NCI-H1694 treated with DMSO at 0.1 percent for 48 hours (cell line): ENCODE measurements at places on chromosomes 11 and 22.
A peak's percentile ranks its signal among the peaks of the same experiment; 100 is the strongest.

DNA sequence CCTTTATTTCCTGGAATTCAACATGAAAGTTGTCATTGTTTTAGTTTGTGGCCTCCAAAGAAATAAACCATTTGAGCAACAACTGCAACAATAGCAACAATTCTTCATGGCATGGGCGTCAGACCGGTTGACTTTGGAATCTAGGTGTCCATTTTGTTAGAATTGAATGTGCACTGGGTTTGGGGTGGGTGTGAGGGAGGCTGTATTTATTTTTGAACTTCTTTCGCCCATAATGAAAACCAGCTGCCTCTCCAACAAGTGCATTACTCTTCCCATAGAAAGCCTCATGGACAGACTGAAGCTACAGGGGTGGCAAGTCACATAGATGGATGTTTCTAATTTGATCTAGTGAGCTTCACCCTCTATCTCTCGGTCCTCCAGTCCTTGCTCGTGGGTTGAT lies 85.4 kb downstream of the ADAMTS15 start:
- DNase-seq = no peak

DNA sequence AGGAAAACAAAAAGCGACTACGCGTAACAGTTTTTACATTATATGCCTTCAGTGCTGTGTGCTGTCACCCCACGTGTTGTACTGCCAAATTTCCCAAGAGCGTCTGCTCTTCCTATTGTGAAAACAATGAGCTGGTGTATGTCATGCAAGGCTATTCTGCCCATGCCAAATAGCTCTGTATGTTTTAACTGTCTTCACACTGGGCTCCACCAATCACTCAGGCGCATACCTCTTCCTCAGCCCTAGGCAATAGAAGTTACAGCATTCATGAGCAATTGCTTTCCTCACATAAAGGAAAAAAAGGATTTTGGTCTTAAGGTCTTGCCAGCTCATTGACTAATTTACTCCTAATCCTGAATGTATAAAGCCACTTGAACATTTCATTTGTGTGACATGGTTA lies 606.8 kb downstream of the NTM start:
- no peak for DNase-seq

DNA sequence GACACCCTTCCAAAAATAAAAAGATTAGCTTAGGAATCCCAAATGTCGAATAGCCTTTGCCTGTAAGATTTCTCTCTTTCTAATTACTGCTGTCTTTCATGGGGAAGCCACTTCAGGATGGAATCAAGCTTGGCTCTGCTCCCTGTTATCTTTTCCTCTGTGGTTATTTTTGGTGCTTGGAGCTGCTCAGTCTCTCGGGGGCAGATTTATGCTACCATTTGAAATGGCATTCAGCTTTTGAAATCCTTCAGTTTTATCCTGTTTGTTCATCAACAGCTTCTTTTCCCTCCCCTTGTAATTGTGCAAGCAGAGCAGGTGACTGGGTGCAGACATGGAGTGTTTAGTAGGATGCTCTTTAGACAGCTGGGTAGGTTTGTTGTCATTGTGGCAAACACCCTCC lies 111.0 kb downstream of the DBX1 start:
- DNase-seq = no peak

- DNase-seq = no peak
These were observed at the start of gene TIMP3 for GRCh38 chr22:32801537-32802236. TSS of gene TIMP3 (plus strand) at chr22:32801705. CDS start at chr22:32802002, 297 bp downstream.

DNA sequence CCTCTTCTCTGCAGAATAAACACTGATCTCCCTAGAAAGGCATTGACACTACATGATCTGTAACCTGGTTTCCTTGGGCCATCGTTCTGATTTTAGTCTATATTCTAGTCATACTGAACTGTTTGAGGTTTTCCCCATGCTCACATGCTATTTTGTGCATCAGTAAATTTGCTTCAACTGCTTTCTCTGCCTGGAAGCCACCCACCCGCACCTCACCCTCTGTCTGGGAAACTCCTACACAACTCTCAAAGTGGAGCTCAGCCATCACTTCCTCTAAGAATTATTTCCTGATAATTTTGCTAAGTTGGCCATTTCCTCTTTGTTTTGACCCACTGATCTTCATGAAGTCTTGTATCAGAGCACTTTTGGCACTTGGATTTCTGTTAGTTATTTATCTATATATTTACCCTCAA lies 36.1 kb downstream of the MMP20 start:
- no peak for DNase-seq

- peak; percentile 17 for DNase-seq
These were observed 17.9 kb downstream of the CLNS1A start for GRCh38 chr11:77619576-77620198.

DNA sequence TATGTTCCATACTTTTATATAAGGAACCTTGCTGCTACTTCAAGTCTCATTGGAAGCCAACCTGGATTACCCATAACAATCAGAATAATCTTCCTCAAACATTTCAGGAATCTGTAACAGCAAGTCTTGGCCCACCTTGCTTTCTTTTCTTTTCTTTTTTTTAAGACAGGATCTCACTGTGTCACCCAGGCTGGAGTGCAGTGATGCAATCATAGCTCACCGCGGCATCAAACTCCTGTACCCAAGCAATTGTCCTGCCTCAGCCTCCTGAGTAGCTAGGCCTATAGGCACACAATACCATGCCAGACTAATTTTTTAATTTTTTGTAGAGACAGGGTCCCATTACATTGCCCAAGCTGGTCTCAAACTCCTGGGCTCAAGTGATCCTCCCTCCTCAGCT lies 29.3 kb upstream of the PRDM10 start:
- no peak for DNase-seq

- DNase-seq = no peak
These were observed 1005.8 kb upstream of the CCDC90B start for GRCh38 chr11:84292006-84292405.

- DNase-seq = no peak
These were observed 9.8 kb downstream of the RELT start for GRCh38 chr11:73386016-73386415.

DNA sequence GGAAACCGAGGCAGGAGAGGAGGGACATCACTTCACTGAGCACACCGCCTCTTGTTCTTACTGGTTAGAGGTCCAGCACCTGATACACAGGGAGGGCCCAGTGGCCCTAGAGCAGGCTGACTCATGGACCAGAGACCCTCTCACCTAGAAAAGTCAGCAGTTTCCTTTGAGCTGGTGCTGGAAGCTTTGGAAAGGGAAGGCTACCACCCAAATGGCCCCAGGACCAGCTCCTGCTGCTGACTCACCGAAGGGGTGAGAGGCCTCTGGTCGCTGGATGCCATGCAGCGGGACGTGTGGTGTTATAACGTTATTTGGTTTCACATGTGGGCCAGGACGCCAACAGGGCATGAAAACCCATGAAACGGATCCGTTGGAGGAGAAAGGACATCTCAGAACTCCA lies 3.8 kb downstream of the NADSYN1 start:
- no peak for DNase-seq

- no peak for DNase-seq
These were observed 13.5 kb downstream of the EIF3L start for GRCh38 chr22:37862570-37863325.

GRCh38 chr22:29706486-29706885 lies 13.3 kb upstream of the CABP7 start:
- DNase-seq = peak; percentile 34

DNA sequence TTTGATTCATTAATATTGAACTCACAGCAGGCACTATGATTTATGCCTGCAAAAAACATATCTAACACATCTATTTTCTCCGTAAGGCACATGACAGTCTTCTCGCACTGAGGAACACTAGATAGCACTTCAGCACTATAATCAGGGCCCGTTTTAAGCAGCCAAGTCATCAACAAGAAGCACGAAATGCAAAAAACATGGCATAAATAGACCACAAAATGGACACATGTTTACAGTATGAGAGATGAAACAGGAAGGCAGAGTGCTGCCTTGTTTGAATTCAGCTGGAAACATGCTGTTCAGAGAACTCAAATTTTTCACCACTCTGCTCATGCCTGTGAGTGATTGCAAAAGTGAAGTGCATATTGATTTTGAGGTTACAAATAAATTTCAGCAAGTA lies 205.8 kb upstream of the PDGFD start:
- DNase-seq = no peak

GRCh38 chr11:3679077-3679476 lies 7.9 kb upstream of the CHRNA10 start:
- no peak for DNase-seq

- no peak for DNase-seq
These were observed 2.6 kb upstream of the GNAZ start for GRCh38 chr22:23067691-23068090.

DNA sequence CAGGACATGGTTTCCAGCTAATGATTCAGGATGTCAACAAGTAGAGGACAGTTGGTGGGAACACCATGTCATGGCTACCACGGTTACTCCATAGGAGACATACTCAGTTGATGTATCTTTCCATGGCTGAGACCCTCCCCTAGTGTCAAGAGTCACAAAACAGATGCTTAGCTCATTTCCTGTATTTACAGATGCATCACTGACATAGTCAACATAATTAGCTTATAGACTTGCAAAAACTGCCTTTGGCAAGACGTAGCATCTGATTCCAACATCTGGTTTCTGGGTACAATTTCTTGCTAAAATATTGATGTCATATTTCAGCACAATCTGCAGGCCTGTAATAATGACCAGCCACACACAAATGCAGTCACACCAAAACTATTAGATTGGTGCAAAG lies 550.3 kb downstream of the FAM181B start:
- DNase-seq = no peak

DNA sequence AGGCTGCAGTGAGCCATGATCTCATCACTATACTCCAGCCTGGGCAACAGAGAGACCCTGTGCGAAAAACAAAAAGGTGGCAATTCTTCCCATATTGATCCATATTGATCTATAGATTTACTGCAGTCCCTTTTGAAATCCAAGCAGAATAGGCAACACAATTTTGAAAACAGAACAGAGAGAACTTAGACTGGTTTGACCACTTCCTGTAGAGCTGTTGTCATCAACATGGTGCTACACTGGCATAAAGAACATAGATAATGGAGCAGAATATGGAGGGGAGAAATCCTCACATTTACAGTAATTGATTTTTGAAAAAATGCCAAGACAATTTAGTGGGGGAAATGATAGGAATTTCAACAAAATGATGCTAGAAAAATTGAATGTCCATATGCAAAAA lies 34.1 kb downstream of the GRK3 start:
- DNase-seq = no peak

DNA sequence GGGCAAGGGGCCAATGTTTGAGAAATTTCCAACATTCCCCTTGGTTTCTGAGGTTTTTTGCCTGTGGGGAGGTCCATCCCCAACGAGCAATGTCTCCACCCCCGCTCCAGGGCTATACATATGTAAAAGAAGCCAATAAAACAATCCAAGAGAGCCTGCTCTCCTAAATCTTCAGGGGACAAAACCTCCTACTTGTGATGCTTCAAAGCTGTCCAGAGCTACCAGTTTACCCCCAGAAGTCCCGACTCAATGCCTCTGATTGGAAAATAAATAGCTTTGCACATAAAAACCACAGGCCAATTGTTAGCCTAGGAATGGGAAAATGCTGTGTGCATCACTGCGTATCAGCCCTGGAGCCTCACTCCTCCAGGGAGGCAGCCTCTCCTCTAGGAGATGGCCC lies 66.0 kb upstream of the PAX6 start:
- no peak for DNase-seq

DNA sequence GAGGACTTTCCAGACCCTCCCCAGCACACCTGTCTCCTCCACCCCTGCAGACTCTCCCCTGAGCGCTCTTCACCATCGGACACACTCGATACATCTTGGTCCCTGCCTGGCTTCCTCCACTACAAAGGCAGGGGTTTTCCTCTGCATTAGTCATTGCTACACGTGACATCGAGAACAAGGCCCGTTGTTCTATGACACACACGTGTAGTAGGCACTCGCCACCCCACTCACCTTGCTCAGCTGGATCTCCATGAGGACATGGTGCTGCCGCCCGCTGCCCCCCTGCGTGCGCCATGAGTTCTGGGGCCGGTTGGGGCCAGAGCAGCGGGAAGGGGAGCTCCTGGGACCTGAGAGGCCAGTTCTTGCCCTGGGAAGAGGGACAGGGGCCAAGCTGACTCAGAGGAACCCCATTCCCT lies 16.7 kb downstream of the ATG2A start:
- DNase-seq = no peak

- no peak for DNase-seq
These were observed 4.5 kb upstream of the MUC5B start for GRCh38 chr11:1218256-1218787.

- DNase-seq = no peak
These were observed 44.5 kb downstream of the SLCO2B1 start for GRCh38 chr11:75195167-75195962.

- DNase-seq = no peak
These were observed 51.4 kb upstream of the DDI1 start for GRCh38 chr11:103985041-103985440.

GRCh38 chr11:62732830-62733229 lies 4.5 kb downstream of the TTC9C start:
- DNase-seq = no peak

DNA sequence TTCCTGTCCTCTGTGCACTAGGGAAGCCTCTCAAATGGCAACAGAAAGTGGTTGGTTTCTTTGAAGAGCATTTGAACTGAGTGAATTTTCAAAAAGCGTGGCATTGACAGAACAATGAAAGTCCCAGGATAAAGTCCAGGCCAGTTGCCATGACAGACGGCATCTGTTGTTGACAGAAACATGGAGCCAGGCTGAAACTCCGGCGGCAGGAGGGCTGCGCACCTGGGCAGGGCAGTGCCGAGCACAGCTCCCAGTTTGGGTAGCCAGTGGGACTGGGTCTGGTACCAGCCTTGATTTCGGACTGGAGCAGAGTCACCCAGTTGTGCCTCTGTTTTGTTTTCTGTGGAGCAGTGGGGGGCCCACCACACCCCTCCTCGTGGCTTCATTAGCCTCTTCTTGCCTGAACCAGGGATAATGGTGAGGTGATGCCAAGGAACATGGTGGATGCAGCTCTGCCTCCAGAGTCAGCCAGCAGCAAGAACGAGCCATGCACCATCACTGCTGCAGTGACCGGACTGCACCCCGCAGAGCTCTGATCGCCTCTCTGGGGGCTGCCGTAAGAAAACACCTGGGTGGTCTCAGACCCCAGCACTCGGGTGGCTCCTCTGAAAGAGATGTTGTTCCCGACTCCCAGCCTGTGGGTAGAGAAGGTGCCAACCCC lies 9.8 kb upstream of the SEPTIN5 start:
- DNase-seq = no peak

DNA sequence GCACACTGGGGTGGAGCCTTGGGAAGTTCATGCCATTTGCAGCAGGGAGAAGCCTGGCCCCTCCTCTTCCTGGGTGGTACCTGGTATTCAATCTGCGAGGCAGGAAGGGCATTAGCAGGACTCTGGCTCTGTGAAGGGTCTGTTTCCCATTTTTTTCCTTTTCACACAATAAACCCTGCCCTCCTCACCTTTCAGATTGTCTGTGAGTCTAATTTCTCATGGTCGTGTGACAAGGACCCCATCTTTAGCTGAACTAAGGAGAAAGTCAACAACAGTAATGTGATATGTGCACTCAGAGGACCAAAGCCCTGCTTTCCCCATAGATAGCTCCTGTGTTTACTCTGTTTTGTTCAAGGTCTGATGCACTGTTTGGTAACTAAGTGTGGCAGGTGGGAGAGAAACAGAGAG lies 26.6 kb upstream of the CASP4 start:
- no peak for DNase-seq

- no peak for DNase-seq
These were observed 495 bp upstream of the IFITM1 start for GRCh38 chr11:313304-313786.
